ENCODE measurements at places on chromosomes 5 and 9. TPM values are rescaled to one million over a fixed set of nuclear protein-coding genes. Genes with fewer than 3 reads are reported as not detected.
A peak's percentile ranks its signal among the peaks of the same experiment; 100 is the strongest.

CDK7 gene
- total RNA-seq: 21.9 TPM

HMMR gene
- total RNA-seq: 1.6 TPM

TNFAIP8 gene
- total RNA-seq: 22.4 TPM

DNA sequence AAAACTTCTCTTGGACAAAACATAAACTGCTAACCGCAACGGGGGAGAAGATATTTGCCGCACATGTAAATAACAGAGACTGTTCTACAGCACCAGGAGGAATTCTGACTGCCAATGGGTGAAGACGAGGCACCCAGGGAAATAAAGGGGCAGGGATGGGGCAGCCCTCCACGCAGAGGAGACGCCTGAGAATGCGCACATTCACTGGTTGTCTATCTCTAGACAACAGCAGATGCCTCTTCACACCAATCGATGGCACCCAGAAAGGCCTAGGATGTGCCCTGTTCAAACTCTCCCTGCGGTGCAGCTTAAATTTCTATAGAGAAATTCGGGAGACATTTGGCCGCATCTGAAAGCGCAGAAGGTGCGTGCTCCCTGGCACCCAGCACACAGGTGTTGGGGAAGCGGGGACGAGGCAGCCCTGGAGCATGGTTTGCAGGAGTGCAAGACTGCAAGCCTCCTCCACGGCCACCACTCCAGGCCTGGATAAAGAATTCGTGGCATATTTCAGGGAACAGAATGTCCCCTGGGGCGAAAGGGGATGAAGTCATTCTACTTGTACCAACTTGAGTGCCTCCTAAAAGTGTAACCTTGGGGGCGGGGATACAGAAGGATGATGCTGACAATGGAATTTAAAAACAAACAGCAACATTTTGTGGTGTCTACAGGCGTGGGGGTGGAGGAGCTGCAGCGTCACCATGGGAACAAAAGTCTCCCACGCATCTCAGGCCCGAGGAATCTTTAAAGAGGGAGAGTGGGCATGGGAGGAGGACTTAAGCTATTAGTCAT, 6.3 kb upstream of the IRX2 start:
- DNase-seq: peak; percentile 79

- no peak for DNase-seq
Observed at GRCh38 chr9:125509476-125509875, 197.5 kb downstream of the MAPKAP1 start.

- no peak for DNase-seq
Observed at GRCh38 chr9:123530244-123530643, 174.2 kb downstream of the CRB2 start.

DNA sequence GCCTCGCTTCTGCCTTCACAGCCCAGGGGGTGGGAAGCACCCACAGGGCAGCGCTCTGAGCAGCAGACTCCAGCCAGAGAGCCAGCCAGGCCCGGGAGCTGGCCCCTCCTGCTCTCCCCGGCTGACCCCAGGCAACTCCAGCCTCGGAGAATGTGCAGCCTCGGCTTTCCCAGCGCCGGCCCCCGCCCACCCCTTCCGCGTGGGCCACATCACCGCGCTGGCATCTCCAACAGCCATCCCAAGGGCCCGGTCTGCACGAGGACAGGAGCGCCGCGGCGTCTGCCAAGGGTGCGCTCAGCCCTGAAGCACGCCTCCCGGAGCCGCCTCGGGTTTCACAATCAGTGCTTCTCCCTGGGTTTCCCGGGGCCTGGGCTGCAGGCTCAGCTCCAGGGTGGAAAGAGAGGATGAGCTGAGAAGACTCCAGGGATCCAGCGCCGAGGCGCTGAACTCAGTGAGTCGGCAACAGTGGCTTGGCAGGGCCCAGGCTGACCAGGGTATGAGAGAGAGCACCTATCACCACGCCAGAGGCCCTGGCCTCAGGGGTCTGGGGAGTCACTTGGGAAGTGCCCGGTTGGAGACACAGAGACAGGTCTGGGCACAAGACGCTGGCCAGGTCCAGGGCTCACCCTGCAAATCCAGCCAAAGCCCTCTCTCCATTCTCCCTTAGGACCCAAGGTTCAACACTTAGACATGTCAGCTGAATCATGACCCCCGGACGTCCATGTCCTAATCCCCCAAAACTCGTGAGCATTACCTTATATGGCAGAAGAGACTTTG, 79.6 kb downstream of the ADAMTS2 start:
- peak; percentile 88 for DNase-seq

GABRA6 gene
- not detected for total RNA-seq

GRCh38 chr5:4295663-4296339, 700.2 kb downstream of the IRX1 start:
- no peak for DNase-seq

DNA sequence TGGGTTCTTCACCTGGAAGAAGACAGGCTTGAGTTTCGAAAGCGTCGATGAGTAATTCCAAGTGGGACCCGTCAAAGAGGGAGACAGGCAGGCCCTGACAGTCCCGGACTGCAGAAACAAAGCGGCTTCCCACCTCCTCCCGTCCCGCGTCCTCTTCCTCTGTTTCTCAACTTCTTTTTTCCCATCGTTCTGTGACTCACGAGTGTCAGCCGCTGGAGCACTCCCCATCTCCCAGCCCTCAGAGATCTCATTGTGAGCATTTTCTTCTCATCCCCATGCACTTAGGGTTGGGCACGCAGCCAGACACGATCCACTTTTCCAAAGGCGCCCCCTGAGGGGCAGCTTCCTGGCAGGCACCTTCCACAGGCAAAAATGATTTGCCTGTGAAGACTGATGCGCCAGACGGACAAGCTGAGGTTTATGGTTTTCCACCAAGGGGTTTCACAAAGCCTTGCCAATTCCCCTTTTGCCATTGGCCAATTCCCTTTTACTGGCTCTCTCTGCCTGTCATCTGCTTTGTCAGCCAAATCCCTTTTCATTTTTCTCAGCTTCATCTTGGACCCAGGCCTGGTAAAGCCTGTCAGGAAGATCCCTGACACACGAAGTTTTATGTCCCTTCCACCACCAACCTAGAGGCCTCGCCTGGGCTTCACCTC, 86.5 kb upstream of the ANKRD55 start:
- no peak for DNase-seq

GRCh38 chr9:128246471-128246870, 29.3 kb downstream of the GOLGA2 start:
- no peak for DNase-seq

Measured in upper lobe of right lung (tissue), 1 donor.